ENCODE measurements at places on chromosomes 13 and 19.

- DNase-seq = no peak
Measured at GRCh38 chr13:33347861-33348260, 62.3 kb upstream of the STARD13 start.

GRCh38 chr13:67355812-67356476 is 125.8 kb upstream of the PCDH9 start:
- DNase-seq = no peak

- peak; percentile 76 for DNase-seq
Measured at GRCh38 chr19:13986348-13986904, 19.7 kb downstream of the RFX1 start.

DNA sequence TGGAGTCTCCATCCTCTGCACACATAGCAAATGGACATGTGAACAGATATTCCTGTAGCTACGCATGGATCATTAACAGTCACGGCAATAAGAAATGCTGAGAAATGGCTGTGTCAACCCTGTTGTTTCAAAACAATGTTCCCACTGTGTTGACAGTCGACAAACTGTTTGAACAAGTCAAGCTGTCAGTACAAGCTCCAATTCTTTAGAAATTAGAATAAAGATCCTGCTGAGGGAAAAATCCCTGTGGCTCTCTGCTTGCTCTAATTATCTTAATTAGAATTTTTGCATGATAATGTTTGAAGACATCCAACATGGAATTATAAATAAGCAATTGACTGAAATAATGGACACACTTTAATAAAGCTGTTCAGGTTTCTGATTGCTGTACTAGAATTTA is 37.9 kb upstream of the CPB2 start:
- DNase-seq = no peak

DNA sequence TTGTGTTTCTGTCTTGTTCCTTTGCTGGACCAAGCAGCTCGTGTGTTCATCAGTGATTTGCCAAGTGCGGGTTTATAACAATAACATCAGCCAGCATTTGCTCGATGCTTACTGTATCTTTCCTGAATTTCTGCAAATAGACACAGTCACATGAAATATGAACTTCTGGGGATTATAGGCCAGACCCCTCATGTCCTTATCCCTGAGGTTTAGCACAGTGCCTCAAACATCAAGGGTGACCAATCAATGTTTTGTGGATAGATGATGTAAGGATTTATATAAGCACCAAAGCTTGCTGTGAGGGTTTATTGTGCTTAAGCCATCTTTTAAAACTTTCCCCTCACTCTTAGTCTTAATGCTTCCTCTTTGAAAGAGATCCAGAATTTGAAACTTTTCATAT is 323.9 kb downstream of the SLC7A1 start:
- DNase-seq = no peak

DNA sequence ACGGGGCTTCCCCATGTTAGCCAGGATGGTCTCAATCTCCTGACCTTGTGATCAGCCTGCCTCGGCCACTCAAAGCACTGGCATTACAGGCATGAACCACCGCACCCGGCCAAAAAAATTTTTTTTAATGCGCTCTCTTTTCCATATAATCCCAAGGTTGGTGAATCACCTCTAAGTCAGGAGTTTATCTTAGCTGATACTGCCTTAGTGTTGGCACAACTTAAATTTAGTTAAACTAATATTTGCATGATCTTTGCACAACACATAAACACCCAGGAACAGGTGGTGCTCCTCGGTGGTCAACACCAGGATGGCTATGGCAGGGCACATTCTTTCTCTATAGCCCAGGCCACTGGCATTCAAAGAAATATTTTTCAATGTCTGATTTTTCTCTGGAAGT is 24.1 kb upstream of the PSG7 start:
- no peak for DNase-seq

GRCh38 chr13:49998714-49999624 is 2.1 kb downstream of the TRIM13 start:
- no peak for DNase-seq

- DNase-seq = peak; percentile 76
Measured at GRCh38 chr13:74870865-74871264, 611.1 kb downstream of the TBC1D4 start.

- no peak for DNase-seq
Measured at GRCh38 chr19:38845374-38846024, 4.3 kb downstream of the HNRNPL start.

DNA sequence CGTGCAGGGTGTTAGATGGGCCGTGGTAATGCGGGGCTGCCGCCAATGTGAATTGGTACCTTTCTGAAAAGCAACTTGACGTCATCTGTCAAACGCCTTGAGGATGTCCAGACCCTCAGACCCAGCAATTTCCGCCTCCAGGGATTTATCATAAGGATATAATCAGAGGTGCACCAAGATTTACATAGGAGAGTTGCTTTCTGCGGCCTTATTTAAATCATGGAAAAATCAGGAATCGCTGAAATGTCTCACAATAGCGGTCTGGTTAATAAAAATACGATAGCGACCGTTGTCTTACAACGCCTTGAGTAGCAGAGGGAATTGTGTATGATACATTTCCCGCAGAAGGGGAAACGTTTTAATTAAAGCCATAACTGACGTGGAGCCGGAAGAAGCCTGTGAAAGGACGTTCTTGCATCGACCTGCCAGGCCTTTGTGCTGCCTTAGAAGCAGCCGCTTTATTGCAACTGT is 32.3 kb upstream of the NDUFS7 start:
- DNase-seq = no peak

DNA sequence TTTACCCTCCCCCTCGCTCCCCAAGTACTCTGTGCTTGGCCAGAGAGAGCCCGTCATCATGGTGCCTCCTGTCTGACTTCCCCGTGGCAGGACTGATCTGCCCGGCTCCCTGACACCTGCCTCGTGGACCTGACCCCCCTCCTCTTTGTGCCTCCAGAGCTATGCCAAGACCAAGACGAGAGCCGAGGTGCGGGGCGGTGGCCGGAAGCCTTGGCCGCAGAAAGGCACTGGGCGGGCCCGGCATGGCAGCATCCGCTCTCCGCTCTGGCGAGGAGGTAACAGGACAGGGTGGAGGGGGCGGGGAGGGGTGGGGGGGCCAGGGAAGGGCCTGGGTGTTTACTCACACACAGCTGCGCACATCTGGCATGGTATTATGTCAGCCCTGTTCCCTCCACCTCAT is 4.5 kb downstream of the MRPL4 start:
- no peak for DNase-seq

DNA sequence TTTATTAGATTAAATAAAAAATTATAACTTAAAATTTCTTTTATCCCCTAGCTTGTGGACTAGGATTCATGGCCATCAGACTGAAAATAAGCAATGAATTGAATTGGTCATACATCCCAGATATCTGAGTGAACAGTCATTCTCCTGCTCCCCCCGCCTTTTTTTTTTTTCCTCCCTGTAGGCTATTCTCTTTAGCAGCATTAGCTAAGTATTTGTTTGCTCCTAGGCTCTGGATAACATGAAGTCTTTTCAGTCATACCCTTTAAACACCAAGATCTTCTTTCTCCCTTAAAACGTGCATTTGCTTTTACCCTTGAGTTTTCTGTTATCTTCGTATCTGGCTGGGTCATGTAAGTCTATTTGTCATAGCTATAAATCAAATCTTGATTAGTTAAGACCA is 866.7 kb upstream of the SPRY2 start:
- no peak for DNase-seq

DNA sequence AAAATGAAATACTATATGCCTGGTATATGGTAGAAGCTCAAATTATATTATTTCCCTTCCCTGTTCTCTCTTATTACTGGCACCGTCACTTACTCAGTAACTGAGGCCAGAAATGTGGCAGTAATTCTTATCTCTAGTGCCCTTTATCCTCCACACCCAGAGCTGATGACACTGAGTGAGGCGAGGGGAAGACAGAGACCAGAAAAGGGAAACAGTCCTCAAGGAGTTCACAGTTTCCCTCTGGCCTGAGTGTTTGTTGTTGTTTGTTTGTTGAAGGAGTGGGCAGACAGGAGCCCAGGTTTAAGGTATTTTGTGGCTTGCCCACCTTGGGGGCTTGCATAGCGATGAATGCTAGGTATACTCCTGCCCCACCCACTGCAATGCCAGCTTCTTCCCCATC is 101.5 kb upstream of the FNDC3A start:
- DNase-seq = no peak

- DNase-seq = no peak
Measured at GRCh38 chr19:48760504-48761205, 5.3 kb downstream of the FGF21 start.

GRCh38 chr13:40803316-40803715 is 13.9 kb downstream of the SLC25A15 start:
- DNase-seq = no peak

GRCh38 chr13:37416291-37417059 is 182.1 kb downstream of the POSTN start:
- no peak for DNase-seq

DNA sequence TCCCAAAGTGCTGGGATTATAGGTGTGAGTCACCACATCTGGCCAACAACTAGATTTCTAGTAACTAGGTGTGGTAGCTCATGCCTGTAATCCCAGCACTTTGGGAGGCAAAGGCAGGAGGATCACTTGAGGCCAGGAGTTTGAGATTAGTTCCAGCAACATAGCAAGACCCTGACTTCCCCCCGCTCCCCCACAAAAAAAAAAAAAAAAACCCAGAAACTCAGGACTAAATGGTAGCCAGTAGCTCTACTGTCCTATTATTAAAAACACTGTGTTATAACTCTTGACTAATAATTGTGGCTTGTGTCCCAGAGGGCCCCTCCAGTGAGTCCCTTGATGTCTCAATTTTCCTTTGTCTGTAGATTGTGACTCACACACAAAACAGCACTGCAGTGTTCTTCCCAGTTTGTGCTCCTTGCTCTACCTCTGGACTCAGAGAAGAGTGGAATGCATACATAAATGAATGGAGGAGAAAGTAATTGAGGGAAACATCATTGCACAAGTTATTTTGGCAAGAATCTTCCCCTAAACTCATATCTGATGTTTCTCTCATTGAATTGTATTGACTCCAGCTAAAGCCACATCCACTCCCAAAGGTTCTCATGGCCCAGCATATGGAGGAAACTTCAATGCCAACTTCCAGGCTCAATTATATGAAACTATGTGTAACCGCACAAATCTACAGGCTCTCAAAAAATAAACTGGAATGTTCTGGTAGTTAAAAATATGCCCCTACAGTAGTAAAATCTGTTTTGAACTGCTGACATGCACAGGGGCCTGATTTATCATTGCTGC is 8.8 kb downstream of the TPT1 start:
- DNase-seq = peak; percentile 96

DNA sequence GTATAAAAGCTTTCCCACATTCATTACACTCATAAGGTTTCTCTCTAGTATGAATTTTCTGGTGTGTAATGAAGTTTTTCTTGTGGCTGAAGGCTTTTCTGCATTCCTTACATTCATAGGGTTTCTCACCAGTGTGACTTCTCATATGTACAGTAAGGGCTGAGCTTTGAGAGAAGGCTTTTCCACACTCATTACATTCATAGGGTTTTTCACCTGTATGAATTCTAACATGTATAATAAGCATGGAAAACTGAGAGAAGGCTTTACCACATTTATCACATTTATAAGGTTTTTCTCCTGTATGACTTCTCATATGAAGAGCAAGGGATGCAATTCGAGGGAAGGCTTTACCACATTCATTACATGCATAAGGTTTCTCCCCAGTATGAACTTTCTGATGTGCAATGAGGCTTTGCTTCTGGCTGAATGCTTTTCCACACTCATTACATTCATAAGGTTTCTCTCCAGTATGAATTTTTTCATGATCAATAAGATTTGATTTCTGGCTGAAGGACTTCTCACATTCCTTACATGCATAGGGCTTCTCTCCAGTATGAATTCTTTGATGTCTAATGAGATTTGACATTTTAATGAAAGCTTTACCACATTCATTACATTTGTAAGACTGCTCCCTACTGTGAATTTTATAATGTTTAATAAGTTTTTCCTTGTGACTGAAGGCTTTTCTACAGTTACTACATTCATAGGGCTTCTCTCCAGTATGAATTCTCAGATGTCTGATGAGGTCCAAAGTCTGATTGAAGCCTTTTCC is 42.6 kb downstream of the ZNF527 start:
- DNase-seq = no peak

GRCh38 chr13:112932971-112933370 is 36.0 kb upstream of the MCF2L start:
- DNase-seq = no peak

DNA sequence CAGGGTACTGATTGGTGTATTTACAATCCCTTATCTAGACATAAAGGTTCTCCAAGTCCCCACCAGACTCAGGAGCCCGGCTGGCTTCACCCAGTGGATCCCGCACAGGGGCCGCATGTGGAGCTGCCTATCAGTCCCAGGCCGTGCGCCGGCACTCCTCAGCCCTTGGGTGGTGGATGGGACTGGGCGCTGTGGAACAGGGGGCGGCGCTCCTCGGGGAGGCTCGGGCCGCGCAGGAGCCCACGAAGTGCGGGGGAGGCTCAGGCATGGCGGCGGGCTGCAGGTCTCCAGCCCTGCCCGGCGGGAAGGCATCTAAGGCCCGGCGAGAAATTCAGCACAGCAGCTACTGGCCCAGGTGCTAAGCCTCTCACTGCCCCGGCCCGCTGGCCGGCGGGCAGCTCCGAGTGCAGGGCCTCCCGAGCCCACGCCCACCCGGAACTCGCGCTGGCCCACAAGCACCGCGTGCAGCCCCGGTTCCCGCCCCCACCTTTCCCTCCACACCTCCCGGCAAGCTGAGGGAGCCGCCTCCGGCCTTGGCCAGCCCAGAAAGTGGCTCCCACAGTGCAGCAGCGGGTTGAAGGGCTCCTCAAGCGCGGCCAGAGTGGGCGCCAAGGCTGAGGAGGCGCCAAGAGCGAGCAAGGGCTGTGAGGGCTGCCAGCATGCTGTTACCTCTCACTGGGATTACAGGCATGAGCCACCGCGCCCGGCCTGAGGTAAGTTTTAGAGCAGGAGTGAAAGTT is 60.0 kb upstream of the SCEL start:
- no peak for DNase-seq

DNA sequence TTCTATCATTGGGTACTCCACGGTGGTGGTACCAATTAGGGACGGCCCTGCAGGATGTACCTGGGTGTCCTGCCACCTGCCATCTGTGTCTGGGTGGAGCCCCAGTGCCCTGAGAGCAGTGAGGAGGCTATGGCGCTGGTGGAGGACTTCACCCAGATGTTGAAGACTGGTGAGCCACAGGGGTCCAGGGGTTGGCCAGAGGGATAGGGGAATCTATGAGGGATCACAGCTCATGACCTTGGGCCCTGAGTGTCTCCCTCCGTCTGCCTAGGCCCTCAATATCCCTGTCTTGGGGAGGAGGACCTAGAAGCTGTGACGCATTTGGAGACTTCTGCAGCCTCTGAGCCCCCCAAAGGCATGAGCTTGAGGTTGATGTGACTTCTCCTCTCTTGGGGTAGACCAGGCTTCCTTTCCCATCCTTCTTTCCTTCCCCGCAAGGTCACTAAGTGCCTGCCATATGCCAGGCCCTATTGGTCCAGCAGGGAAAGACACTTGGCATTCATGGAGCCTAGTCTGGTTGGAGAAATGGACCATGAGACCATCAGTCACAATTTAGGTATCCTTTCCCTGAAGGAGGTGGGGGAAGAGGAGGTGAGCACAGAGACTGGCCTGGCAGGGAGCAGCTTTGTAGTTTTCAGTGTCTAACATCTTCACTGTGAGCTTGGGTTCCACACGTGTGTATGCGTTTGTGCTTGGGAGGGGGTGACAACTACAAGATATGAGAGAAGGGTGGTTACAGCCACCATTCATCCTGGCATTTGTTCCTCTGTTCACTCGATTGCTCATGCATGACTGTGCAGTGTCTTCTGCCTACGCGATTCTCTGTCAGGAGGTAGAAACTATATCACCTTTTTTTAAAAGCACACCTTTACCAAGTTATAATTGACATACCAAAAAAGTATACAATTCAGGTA is 5.1 kb upstream of the MZF1 start:
- DNase-seq = no peak

GRCh38 chr13:66329988-66330451 is 900.1 kb downstream of the PCDH9 start:
- peak; percentile 65 for DNase-seq

All from cardiac fibroblast (primary cell).